ENCODE measurements at places on chromosomes 7 and 10.

DNA sequence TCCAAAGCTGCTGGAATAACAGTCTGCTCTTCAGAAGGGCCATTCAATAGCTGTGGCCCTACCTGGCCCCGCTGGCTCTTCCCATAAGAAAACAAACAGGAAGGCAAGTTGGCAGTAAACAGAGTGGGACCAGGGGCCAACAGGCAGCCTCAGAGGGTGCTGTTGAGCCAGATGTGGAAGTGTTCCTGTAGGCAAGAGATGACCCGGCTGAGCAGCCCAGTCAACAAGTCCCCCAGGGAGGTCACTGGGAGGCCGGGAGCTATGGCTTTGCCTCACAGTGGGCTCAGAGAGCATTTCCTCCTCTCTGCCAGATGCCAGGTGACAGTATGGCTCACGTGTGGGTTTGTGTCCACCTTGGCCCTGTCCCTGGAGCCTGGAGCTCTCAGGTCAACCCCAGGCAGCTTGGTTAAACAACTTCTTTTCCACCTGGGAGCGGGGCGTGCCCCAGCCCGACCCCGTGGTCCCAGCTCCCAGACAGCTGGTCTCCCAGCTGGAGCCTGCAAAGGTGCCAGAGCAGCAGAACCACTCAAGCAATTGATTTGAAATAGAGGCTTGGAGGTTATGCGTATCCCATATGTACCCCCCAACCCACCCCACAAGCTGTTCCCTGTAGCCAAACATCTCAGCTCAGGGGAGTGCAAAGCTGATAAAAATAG lies 33.8 kb upstream of the LOXL4 start:
- DNase-seq: no peak

- DNase-seq: peak; percentile 71
These were observed 21.6 kb downstream of the RBM28 start for GRCh38 chr7:128322040-128322643.

DNA sequence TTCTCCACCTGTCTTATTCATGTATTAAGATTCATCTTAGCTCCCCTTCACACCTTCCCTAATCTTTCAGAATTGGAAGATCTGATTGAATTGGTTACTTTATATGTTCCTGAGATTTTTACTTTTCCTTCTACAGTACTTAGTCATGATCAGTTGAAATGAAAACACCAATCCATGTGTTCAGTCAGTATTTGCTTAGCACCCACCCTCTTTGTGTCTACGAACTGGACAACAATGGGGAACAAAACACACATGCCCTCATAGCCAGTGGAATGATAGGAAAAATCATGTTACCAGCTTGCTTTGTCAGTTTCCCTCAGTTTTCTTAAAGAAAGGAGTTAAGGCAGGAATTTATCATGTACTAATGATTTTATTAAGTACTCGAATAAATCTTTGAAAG lies 2.0 kb downstream of the MASTL start:
- DNase-seq: no peak

- no peak for DNase-seq
These were observed 1.8 kb downstream of the LFNG start for GRCh38 chr7:2521341-2521745.

- DNase-seq: no peak
These were observed 167.2 kb downstream of the RAMP3 start for GRCh38 chr7:45324683-45325237.

- DNase-seq: no peak
These were observed at the start of gene CLDN4 for GRCh38 chr7:73830681-73831583. TSS of gene CLDN4 (plus strand) at chr7:73830996. CDS start at chr7:73831202, 206 bp downstream.

- no peak for DNase-seq
These were observed 6.5 kb downstream of the FAM53B start for GRCh38 chr10:124737708-124738107.

GRCh38 chr7:149196151-149196704 lies 882 bp downstream of the ZNF282 start:
- DNase-seq: peak; percentile 10

DNA sequence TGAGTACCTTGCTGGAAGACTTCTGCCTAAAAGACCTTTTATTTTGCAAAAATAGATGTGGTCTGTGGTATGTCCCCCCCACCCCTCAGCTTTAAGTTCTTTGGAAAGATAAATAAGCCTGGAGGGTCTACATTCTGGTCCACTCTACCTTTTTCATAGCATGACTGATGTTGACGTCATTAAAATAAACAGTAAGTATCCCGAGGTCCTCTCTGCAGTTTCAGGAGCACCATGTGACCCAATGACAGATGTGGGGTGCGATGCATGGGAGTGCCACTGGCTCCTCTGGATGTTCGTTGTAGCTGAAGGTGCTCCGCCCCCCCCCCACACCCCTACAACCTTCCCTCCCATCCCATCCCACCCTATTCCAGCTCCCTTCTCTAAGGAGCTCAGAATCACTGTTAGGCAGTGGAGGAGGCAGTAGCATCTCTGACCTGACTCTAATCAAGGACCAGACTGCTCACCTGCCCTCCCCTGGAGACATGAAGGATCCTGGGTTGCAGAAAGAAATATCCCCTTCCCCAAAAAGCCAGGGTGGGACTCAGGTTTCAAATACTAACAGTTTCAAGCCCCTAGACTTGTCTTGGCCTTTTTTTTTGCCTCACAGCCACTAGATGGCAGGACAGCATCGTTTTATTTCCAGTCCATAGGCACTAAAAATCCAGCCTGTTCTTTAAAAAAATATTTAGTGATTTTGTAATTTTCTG lies 25.1 kb downstream of the CASP7 start:
- peak; percentile 41 for DNase-seq

DNA sequence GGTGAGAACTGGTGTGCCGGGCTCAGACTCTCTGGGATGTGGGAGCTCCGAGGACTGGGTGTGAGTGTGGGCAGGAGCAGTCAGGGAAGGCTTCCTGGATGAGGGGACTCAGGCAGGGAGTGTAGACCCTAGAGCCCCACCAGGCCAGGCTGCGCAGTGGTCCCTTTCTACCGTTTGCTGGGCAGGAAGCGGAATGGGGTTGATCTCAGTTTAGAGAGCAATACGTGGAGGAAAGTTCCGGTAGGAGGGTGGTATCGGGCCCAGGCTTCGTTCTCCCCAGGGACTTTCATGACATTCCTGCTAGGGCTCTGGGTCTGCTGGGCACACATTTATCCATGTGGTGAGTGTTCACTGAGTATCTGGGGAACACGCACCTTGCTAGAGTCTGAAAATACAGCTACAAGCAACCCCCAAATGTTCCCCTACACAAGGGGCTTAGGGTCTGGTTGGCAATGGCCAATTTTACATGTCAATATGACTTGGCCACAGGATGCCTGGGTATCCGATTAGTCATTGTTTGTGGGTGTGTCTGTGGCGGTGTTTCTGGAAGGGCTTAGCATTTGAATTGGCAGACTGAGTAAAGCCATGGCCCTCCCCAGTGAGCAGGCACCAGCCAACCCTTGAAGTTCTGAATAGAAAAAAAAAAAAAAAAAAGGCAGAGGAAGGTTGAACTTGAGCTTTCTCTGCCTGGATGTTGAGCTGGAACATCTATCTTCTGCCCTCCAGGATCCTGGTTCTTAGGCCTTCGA lies 20.8 kb downstream of the GHRHR start:
- DNase-seq: no peak

DNA sequence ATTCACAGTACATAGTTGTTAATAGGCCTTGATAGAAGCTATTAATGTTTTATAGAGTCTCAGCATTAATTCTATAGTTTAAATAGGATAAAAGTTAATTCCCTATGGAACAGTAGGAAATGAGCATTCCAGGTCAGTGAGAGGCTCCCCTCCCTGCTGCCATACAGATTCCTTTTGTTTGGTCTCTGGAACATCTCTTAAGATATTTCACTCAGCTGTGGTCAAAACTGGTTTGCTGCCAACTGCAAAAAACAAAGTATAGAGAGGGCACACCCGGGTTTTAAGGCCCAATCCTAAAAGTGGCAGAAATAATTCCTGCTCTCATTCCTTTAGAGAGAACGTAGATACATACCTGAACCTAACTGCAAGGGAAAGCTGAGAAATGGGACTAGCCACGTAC lies 51.3 kb downstream of the MDFIC start:
- no peak for DNase-seq

GRCh38 chr7:138610671-138611170 lies 90.4 kb downstream of the SVOPL start:
- DNase-seq: no peak

DNA sequence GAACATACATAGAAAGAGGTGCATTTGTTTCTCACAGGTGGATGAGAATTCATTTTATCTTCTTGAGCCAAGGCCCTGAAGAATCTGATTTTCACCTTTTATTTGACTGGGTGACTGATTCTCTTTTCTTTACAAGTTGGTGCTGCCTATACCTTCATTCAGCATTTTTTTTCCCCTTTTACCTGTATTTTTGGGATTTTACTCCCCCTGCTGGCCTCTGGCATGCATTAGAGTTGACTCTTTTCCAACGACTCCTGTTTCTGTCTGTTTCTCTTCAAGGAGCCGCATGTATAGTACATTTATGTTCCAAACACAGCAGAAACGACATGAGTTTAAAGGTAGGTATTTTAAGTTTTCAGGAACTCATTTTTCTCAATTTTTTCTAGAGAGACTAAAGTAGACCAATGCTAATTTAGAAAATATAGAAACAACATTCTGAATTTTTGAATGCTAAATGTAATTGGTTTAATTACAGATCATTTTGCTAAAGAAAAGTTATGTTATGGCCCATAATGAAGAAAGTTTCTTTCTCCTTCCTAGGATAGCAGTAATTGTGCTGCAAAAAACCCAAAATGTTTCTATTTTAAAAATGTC lies 149.8 kb upstream of the HDAC9 start:
- peak; percentile 54 for DNase-seq

DNA sequence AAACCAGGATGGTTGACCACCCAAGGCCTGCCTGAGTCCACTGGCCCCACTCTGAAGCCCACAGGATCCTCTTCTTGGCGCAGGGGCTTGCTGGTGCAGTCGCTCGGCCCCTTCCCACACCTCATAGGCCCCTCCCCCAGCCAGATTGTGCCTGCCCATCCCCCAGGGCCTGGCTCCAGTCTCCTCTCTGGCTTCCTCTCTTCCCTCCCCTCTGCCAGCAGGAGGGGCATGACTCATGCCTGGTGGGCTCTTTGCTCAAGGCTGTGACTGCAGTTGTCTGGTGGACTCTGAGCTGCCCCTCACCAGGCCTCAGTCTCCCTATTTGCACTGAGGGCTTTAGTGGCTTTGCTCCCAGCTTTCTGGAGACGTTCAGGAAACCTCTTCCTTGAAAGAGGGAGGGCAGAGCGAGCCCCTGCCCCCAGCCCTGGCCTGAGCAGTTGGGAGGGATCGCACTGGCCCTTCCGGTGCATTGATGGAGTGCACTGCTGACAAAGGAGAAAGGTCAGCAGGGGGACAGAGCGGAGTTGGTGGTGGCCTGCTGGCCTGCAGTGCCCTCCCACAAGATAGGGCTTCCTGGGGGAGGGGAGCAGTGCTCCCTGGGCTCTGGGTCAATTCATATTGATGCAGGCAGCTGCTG lies 60.7 kb downstream of the ZMIZ1 start:
- DNase-seq: no peak

- DNase-seq: no peak
These were observed 34.3 kb downstream of the INPP5A start for GRCh38 chr10:132571650-132572544.

DNA sequence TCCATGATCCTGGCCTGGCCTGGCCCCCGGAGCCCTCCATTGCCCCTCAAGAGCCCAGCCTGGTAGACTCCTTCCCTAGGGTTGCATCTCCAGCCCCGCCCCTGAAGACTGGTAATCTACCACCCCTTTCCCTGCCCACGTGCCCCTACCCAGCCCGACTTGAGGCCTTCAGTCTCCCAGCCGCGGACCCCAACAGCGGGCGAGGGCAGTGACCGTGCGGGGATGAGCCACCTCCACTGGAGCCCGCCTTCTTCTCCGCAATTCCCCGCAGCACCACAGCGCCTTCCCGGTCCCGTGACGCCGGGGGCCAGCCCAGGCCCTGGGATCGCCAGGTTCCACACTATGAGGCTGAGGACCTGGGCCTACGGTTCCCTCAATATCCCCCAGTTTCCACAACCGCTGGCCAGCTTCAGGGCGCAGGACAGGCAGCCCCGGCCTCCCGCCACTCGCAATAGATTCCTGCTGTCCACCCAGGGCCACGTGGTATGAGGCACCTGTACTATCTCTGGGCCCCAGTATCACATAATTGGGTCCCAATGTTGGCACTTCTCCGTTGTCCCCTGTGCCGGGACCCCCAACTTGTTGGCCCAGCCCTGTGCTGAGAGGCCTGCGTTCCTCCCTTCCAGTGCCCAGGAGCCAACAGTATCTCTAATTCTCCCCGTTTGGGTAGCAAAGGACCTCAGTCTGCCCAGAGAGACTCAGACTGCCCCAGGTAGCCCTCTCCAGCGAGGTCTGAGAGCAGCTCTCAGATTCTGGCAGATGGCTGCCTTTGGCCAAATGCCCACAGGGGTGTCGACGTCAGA lies 1.1 kb upstream of the GPRIN2 start:
- no peak for DNase-seq

DNA sequence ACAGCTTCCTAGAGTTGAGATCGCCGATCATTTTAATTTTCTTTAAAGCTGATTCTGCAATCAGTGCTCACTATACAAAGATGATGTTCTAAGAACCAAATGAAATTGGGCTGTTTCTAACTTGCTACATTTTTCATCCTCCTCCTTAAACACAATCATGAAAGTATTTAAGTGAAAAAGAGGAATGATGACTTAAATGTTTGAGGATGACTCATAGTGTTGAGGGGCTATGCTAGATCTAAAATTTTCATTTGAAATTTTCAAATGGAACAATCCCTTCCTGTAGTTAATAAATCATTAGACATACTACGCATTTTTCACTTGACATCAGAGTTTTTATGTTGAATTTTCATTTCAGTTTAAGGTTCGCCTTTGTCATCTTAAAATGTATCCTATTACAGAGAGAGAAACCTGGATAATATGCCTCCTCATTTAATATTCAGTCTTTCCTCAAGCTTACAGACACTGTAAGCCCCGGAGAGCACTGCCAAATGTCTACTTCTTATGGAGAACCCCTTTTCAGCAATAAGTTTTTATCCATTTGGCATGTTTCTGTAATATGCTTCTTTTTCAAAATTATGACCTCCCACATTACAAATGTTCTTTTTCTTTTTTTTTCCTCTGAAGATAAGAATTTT lies 499.6 kb downstream of the MAGI2 start:
- DNase-seq: no peak

- DNase-seq: no peak
These were observed 76.5 kb downstream of the ADCY1 start for GRCh38 chr7:45650404-45651394.

GRCh38 chr10:85492684-85493083 lies 873.9 kb downstream of the GRID1 start:
- no peak for DNase-seq

- DNase-seq: no peak
These were observed 57.0 kb downstream of the NUDCD3 start for GRCh38 chr7:44433255-44434022.

- no peak for DNase-seq
These were observed 9.3 kb downstream of the YKT6 start for GRCh38 chr7:44210107-44210506.

GRCh38 chr10:61364619-61365018 lies 88.6 kb downstream of the TMEM26 start:
- DNase-seq: no peak

DNA sequence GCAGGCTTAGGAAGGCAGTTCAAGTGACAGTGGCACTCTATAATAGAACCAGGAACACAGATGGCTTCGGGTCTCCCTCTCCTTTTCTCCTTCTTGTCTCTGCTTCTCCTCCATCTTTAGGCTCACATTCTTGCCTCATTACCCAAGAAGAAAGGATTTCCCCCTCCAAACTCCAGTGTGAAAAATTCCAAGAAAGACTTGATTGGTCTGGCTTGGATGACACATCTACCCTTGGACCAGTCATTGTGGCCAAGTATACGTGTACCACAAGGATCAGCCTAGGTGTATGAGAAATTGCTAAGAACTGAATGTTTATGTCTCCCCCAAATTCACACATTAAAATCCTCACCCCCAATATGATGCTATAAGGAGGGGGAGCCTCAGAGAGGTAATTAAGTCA lies 53.9 kb downstream of the PRTFDC1 start:
- DNase-seq: no peak

Data from suppressor macrophage (primary cell).